Thymus (tissue), 14 donors: ENCODE measurements at places on chromosomes 4 and X. TPM values are rescaled to one million over a fixed set of nuclear protein-coding genes. Genes with fewer than 3 reads are reported as not detected.

- DNase-seq: no peak
These were observed 60.6 kb downstream of the BTC start for GRCh38 chr4:74733756-74734155.

DNA sequence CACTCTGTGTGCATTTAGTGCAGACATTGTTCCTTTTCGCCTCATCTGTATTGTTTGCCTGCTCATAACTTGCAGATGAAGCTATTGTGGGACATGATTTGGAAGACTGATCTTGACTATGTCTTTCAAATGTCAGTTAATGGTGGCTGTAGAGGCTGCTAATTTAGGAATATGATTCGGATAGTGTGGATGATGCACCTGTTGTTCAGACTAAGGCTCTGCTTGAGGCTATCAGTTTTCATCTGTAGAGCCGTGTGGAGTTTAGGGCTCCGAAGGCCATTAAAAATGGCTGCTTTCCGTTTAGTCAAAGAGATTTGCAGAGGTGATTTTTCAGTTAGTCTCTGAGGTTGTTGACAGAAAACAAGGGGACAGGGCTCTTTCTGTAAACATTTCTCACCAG, 102.0 kb downstream of the GBA3 start:
- DNase-seq: no peak

DNA sequence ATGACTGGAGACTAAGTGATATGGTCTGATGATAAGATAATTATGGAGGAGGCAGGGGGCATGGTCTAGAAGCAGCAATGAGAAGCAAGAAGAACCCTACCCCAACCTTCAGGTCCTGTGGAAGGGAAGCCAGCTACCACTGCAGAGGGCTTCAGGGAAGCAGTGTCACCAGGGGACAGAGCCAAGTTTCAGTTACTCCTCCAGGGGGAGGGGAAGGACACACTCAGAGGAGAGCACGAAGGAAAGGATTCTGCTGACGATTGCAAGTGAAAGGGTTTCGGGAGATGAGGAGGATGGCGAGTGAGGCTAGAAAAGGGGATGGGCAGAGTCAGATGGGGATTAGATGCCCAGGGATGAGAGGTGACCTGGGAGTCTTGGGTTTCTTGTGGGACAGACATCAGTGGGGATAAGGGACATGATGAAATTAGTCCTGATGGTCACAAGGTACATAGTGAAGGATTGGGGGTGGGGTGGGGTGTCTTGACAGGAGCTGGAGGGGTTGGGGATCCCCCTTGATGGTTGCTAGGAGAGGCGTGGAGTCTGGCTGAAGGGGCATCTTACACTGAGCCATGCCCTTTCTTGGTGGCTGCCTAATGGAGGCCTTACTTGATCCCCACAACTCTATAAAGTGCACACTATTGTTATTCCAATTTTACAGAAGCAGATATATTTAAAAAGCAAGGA, 45.4 kb downstream of the TIGD4 start:
- DNase-seq: no peak

DNA sequence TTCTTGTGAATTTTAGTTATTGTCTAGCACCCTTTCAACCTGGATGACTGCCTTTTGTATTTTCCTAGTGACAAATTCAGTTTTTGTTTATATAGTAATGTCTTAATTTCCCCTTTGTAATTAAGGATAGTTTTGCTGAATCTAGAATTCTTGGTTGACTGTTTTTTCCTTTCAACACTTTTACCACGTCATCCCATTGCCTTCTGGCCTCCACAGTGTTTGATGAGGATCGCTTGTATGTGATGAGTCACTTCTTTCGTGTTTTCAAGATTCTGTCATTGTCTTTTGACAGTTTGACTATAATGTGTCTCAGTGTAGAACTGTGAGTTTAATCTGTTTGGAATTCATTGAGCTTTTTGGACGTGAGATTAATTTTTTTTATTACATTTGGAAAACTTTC, 30.1 kb downstream of the KDM6A start:
- DNase-seq: no peak

MAML3 gene
- total RNA-seq: 4.3 TPM

DNA sequence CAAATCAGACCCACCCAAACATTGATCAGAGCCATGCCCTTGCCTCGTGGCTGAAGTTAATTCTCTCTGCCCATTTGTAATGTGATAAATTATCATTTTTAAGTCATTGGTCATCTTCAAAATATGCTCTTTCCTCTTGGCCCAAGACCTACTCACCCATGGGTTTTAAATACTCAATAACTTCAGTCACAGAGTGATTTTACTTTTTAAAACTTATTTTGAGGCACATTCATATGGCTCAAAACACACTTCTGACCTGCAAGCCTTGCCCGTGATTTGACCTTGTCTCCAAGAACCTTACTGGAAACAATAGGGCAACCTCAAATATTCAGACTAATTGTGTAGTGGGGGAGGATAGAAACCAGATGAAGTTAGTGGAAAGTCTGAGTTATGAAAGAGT, 176.2 kb upstream of the LNX1 start:
- no peak for DNase-seq

GRCh38 chr4:173211838-173212237, 43.2 kb downstream of the GALNT7 start:
- no peak for DNase-seq

GRCh38 chr4:55087009-55087912, 38.1 kb downstream of the KDR start:
- no peak for DNase-seq

GRCh38 chr4:81891005-81891996, 419.6 kb upstream of the RASGEF1B start:
- no peak for DNase-seq

DNA sequence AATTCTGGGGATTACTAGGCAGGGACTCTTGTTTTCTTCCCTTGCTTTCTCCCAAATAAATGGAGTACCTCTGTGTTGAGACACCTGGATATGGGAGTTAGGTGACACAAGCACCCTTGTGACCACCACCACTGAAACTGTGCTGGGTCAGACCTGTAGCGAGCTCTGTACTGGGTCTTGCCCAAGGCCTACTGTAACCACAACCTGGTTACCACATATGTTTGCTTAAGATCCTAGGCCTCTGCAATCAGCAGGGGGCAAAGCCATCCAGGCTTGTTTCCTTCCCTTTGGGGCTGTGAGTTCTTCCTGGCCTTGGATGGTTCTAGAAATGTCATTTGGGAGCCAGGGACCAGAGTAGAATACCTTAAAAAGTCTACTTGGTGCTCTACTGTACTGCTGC, 49.4 kb downstream of the LPAR4 start:
- no peak for DNase-seq

DNA sequence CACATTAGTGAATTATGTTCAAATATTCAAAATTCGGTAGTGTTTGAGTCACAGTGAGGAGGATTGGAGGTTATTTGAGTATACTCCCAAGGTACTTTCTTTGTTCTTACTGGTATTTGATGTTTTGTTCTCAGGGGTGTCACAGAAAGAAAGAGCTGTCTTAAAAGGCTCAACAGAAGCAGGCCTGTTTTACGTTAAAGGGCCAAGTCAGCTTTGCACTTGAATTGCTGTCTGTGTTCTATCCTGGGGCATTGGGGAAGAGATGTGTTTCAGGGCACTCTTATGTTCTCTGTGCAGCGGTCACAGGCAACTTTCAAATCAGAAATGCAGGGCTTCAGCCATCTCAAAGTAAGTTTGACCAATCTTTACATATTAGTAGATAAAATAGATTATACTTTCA, 1113.1 kb upstream of the LCORL start:
- no peak for DNase-seq

DNA sequence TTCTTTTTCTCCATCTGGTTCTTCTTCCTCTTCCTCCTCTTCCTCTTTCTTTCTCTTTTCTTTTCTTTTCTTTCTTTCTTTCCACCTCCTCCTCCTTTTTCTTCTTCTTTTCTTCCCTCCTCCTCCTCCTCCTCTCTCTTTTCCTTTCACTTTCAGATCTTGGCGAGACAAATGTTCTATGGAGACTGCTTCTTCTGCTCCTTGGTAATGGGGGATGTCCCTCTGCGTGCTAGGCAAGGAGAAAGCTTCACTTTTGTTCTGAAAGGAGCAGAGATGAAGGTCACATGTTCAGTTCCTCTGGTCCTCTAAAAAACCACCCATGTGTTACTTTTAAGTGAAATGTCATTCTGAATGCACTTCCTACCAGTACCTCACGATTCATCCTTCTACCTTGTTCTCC, 33.2 kb downstream of the NBDY start:
- DNase-seq: no peak

FAM236C gene
- not detected for total RNA-seq

TNMD gene
- 0.57 TPM for total RNA-seq
